DMS153 (cell line): ENCODE measurements at places on chromosomes 16 and 17.
A peak's percentile ranks its signal among the peaks of the same experiment; 100 is the strongest.

DNA sequence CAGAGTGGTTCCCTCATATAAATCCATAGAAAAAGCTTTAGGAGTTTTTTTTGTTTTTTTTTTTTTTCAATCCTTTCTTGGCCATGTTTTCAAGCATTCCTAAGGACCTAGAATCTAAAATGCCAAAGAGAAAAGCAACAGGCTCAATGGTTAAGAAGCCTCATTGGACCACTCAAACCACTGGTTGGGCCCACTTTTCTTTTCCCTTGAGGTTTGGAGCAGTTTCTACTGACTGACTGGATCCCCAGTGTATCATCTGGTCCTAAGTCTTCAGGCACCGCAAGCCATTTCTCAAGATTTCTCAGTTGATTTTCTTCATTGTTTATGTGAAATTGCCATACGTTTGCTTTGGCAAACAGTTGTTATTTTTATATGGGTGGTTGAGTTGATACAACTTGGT, 14.4 kb downstream of the METTL9 start:
- DNase-seq: no peak

DNA sequence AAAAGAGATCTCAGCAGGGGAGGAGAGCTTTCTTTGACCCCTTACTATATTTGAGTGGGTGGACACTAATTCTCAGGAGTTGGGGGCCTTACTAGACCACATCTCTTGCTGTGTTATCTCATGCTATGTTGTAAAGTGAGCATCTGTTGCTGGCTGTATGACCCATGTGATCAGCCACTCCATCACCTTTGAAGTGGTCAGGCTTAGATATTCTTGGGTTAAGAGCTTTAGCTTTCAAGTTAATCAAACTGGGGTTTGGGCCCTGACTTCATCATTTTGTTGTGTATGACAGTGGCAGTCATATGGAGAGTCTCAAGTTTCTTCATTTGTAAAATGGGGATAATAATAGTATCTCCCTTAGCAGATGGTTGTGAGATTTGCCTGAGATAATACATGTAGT, 201.1 kb downstream of the FTO start:
- no peak for DNase-seq

DNA sequence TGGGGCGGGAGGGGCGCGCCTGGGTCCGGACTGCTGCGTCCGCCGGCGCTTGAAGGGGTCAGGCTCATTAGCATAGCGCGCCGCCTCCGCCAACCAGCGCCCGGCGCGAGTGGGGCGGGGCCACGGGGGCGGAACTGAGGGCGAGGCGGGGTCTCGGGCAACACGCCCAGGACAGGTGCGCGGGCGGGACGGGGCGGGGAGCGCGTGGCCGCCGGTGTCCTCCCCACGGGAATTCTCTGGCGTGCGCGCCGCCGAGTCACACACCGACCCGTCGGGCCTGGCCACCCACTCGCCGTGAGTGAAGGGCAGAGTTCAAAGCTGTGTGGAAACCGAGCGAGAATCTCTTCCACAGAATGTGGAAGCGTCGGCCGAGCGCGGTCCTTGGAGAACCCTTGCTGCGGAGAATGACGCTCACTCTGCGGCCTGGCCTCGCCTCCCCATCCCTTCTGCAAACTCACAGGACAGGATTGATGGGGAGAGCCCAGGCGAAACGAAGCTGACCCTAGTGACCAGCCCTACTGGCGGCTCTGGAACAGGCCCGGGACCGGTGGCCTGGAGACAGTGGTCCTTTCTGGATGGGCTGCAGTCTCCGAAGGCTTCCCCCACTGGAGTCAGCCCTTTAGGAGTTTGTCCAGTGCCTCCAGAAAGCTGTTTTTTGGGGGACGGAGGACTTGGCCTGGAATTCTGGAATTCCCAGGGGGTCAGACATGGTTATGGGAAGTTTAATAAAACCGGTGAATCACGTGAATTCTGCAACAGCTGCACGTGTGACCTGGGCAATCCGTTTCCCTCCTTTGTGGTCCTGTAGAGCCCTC, at the start of gene SNAI3:
SNAI3 (minus strand) TSS at position 69 of the 815 bp plus-strand sequence. CDS start 101 bp downstream, outside the sequence.
- peak; percentile 63 for DNase-seq

DNA sequence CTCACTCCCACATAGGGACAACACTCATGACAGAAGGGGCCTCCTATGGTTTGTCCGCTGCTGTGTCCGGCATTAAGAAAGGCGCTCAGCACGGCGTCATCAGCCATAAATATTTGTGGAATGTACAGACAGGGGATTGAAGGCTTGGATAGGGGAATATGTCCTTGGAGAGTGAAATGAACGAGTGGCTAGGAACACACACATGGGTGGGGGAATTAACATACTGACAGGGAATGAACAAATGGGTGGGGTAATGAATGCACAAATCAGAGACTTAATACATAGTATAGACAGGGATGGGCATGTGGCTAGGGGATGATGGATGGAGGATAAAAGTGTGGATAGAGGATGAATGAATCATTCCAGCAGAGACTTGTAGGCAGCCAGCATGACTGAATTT, 154.0 kb upstream of the HSBP1 start:
- DNase-seq: no peak

DNA sequence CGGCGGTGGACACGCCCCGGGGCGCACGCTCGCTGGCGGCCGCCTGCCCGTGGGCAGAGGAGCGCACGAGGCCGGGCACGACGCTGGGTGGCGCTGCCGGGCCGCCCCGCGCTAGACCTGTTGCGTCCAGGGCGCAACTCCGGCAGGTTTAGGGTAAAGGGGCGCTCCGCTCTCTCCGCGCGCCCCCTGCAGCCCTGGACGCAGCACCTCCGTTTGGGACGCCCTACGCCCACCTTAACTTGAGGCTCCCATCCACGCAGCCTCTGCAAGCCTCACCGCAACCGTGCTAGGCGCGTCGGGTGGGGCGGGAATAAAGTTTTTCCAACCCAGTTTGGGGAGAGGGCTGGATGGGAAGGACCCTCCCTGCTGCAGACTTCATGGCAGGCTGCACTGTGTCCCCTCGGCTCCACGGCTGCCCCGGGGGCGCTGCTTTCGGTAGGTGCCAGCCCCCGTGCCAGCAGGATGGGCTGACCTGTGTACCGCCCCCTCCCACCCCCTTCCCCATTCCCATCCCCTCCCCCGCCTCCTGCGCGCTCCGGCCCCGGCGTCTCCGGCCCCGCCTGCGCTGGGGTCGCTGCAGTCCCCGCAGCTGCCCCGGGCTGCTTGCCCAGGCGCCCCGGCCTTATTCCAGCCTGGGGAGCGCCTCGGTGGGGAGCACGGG, at the start of gene SYT17:
SYT17 (plus strand) TSS at position 531 of the 661 bp plus-strand sequence. CDS start 407 bp downstream, outside the sequence.
- DNase-seq: peak; percentile 72

DNA sequence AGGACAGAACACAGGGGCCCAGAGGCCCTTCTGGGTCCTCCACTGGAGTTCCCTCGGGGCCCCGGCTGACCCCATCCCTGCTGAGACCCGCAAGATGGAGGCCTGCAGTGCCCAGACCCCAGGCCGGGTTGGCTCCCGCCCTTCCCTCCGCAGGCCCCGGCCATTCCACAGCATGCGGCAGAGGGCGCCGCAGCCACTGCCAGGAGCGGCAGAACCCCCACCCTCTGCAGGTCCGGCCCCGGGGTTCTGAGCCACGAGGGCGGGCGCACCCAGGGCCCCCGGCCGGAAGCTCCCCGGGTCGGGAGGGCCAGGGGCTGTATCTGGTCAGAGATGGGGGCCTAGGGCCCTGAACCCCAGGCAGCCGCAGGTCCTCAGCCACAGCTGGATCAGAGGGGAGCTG, 2.4 kb upstream of the PERCC1 start:
- no peak for DNase-seq
